Activated naive CD8-positive, alpha-beta T cell treated with anti-CD3 and anti-CD28 coated beads, Interleukin-2, amount 10 ng/mL, durations not matched to agents 7 days and 5 days (primary cell): ENCODE measurements at places on chromosomes 11 and 22.

- DNase-seq: no peak
Measured at GRCh38 chr22:45866126-45866645, 110.8 kb downstream of the WNT7B start.

GRCh38 chr11:129817534-129818051 is 1.9 kb downstream of the TMEM45B start:
- DNase-seq: no peak

GRCh38 chr11:134670961-134671370 is 258.9 kb upstream of the B3GAT1 start:
- DNase-seq: no peak

- DNase-seq: peak; percentile 48
Measured at GRCh38 chr22:45008751-45009605, 827 bp downstream of the PHF21B start.
